ENCODE measurements at places on chromosomes 4 and X.

- DNase-seq, result no peak
These were observed 91.1 kb upstream of the MAOA start for GRCh38 chrX:43564953-43565352.

- DNase-seq, result no peak
These were observed 37.1 kb downstream of the MAB21L2 start for GRCh38 chr4:150619042-150619441.

DNA sequence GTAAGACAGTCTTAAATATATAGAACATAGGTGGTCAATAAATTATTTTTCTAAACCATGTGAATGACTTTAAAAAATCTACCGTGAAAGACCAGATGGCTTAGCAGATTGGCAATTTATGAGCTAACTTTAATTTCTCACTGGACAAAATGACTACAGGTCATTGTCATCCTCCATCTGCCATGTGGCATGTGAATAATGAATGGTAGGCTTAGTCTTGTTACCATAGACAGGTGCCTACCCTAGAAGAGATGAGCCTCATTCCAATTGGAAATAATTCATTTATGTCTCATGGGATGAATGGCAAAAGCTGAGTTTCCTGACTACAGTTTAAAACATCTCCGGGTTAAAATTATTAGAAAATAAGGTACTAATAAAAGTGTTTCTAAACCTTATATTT lies 1043.3 kb downstream of the FAT4 start:
- no peak for DNase-seq

DNA sequence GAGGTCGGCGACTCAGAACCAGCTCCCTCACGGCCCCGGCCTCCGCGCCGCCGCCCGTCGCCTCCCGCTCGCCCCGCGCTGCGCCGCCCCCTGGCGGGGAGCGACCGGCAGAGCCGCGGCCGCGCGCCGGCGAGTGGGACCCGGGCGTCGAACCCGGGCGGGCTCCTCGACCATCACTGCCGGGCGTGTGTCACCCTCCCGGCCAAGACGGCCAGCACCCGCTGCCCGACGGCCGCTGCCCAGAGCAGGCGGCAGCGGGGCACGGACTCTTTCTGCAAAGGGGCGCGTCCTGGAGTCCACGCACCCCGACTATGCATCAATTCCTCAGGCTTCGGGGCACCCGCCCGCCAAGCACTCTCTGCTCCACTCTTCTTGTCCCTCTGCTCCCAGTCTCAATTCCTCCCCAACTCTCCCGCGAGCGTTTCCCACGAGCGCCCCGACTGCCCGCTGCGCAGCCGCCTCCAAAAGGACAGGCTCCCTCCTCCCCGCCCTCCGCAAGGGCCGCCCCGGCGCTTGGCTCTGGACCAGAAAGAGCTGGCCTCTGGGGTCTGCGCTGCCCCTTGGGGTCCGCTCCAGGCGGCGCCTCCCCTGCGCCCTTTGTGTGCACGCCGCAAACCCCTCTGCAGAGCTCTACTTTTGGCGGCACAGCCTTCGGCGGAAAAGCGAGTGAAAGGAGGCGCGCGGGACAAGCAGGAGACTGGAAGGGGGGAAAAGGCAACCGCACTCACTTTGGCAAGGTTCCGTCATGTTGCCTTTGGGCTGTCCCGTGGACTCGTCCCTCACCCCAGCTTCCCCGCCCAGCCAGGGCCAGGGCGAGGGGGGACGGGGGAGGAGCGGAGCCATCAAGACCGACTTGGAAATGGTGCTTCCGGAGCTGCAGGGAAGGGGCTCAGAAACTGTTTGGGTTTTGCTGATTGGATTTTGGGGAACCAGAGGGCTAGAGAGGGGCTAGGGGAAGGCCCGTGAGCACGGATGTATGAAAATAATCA lies 1.0 kb downstream of the PDE5A start:
- peak; percentile 87 for DNase-seq

DNA sequence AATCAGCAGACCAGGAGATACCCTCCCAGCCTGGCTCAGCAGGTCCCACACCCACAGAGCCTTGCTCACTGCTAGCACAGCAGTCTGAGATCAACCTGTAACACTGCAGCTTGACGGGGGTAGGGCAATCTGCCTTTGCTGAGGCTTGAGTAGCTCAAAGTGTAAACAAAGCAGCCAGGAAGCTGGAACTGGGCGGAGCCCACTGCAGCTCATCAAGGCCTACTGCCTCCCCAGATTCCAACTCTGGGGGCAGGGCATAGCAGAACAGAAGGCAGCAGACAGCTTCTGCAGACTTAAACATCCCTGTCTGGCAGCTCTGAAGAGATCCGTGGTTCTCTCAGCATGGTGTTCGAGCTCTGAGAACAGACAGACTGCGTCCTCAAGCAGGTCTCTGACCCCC lies 15.1 kb upstream of the GABRA2 start:
- peak; percentile 16 for DNase-seq

- DNase-seq, result no peak
These were observed 77.9 kb downstream of the APBB2 start for GRCh38 chr4:41136456-41136855.

DNA sequence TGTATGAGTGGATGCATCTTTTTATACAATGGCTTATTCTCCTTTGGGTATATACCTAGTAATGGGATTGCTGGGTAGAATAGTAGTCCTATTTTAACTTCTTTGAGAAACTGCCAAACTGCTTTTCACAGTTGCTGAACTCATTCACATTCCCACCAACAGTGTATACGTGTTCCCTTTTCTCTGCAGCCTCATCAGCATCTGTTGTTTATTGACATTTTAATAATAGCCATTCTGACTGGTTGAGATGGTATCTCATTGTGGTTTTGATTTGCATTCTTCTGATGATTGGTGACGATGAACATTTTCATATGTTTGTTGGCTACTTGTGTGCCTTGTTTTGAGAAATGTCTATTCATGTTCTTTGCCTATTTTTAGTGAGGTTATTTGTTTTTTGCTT lies 687.0 kb upstream of the EPHA5 start:
- DNase-seq, result no peak

GRCh38 chr4:111639120-111639690 lies 506.0 kb upstream of the FAM241A start:
- no peak for DNase-seq

DNA sequence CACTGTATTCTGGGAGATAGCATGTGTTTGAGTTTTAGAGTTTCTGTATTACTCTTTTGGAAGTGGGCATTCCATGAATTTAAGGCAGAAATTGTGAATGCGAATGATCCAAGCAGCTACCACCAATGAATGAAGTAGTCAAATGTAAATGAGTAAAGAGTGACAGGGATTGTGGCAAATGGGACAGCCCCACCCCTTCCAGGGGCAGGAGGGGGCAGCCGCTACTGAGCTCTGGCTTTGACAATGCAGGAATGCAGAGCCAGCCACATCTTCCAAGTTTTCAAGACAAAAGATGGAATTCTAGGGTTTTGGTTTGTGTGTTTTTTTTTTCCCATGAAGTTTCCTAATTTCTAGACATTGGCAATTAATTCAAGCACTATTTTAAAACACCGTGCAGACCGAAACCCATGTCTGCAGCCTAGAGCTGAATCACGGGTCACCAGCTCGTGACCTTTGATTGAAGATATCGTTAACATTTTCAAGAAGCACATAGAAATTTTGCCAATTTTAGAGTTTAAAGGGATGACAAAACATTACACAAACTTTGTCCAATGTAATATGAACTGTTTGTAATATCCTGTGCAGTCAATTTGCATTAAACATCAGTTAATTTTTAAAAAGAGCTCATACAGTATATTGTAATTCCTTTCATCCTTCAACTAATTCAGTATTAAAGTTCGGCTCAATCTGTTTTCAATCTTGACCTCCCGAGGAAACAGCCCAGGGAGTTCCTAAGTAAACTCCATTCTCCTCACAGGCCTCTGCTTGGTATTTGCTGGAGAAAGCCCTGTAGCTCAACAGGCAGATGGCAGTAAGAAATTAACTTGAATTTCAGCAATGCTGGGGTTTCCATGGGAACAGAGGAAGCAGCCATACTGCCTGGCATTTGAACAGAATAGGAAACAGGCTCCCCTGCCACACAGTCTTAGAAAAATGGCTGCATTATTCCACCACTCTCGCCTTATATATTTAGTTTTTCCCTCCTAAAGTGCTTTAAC lies 83.4 kb downstream of the UCHL1 start:
- peak; percentile 68 for DNase-seq

- no peak for DNase-seq
These were observed 41.9 kb upstream of the APLN start for GRCh38 chrX:129696463-129697155.

GRCh38 chr4:127219232-127219631 lies 413.5 kb upstream of the INTU start:
- no peak for DNase-seq

- no peak for DNase-seq
These were observed 32.6 kb downstream of the STAG2 start for GRCh38 chrX:123993904-123994635.

- DNase-seq, result peak; percentile 11
These were observed 47.0 kb upstream of the NKAP start for GRCh38 chrX:119990556-119991004.

DNA sequence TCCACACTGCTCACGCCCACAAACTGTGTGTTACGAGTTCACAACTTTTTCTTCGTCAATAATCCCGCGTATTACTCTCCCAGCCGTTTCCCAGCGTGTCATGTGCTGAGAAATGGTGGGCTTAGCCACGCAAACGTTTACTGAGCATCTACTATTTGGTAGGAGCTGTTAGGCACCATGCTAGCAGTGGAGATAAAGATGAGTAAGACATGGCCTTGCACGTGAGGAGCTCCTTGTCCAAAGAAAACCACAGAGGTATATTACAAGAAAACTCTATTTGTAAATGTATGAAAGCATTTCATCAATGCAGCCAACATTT lies 821 bp upstream of the TMEM128 start:
- DNase-seq, result no peak

DNA sequence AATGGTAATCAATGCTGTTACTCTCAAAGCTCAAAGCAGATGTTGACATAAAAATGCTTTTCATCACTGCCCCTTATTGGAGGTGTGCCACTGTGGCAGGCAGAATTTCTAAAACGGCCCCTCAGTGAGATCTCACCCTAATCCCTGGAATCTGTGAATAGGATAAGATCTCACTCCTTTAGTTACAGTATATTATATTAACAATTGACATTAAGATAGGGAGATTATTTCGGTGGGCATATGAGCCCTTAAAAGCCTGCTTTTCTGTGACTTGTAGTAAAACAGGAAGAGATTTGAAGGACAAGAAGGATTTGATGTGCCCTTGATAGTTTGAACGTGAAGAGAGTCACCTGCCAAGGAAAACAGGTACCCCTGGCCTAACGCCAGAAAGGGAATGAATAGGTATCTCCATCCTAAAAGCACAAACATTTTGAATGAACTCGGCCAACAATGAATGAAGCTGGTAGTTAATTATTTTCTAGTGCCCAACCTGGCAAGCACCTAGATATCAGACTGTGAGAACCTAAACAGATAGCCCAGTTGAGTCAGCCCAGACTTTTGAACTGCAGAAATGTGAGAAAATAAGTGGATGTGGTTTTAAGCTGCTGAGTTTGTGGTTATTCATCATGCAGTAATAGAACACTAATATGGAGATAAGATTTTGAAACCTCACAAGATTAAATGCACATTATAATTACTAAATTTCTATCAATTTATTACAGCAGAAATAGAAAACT lies 881.6 kb downstream of the PCDH18 start:
- no peak for DNase-seq

GRCh38 chr4:5799406-5799805 lies 88.4 kb downstream of the EVC start:
- no peak for DNase-seq

DNA sequence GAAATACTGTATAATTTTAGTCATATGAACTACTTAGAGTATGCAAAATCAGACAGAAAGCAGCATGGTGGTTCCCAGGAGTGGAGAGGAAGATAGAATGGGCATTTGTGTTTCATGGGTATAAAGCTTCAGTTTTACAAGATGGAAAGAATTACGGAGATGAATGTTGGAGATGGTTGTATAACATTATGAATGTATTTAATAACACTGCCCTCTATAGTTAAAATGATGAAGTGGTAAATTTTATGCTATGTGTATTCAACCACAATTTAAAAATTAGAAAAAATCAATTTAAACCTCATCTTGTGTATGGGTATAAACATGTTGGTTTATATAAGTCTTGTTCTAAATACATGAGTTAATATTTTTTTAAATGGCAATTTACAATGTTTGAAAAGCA lies 521.1 kb downstream of the FSTL5 start:
- DNase-seq, result no peak

GRCh38 chrX:19879181-19879580 lies 8.2 kb downstream of the SH3KBP1 start:
- no peak for DNase-seq

DNA sequence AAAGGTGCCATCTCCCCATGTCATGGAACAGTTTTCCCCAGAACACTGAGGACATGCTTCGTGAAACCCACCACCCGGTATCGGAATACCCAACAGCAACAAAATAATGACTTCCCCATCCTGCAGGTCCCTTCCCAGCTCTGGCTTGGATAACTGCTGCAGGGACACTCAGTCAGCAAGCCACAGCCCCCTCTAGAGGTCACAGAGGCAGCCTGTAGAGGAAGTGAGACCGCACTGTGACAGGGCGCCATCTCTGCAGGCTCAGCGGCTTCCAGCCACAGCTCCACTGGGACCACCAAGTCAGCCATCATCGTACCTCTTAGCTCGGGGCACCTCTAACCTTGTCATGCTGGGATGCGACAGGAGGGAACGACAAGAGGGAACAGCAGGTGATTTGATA lies 315.9 kb downstream of the LDB2 start:
- DNase-seq, result peak; percentile 46

- peak; percentile 21 for DNase-seq
These were observed 66.4 kb upstream of the OR13H1 start for GRCh38 chrX:131477498-131477897.

- DNase-seq, result no peak
These were observed 29.8 kb upstream of the EPGN start for GRCh38 chr4:74278490-74278889.

DNA sequence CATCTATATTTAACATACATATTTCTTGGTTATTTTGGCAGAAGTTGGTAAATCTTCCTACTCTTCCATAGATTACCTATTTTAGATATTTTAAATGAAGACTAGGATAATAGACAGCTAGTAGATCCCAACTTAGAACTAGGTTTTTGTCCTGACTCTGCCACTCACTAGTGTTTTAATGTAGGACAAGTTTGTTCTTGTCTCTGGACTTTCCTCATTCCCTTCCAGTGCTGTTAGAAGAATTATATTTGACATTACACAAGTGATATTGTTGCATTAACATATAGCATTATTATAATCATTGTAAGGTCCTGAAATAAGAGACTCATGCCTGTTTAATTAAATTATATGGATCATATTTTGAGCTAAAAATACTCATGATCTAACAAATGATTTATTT lies 24.1 kb upstream of the ALB start:
- no peak for DNase-seq

DNA sequence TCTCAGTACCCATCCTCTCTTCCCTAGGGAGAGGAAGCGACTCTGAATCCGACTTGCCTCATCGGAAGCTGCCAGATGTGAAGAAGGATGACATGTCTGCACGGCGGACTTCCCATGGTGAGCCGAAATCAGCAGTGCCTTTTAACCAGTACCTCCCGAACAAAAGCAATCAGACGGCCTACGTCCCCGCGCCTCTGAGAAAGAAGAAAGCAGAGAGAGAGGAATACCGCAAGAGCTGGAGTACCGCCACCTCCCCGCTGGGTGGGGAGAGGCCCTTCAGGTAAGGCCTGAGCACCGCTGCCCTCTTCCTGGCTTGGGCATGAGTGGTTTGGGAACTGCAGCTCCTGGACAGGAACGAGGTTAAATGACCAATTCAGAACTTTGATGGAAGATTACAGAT lies 81.2 kb downstream of the LIMCH1 start:
- peak; percentile 53 for DNase-seq
